ENCODE measurements at places on chromosomes 7 and 10.

GRCh38 chr10:97891497-97892167 is 42.0 kb downstream of the GOLGA7B start:
- DNase-seq, result no peak

- DNase-seq, result no peak
Measured at GRCh38 chr10:58001159-58001558, 266.5 kb downstream of the IPMK start.

DNA sequence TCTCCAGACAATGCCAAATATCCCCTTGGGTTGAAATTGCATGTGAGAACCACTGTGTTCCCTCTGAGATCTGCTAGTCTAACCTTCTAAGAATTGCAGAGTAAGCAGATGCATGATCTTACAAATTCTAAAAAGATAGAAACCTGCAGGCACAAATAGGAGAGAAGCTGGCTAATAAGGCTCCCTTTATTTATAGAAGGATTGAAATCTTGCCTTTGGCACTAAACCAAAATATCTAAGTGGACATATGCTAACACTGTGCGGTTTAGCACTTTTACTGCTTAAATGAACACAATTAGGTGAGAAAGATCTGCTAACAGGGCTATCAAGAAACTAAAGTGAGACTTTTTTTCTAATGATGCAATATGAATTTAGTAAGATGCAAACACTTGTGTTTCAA is 225.5 kb downstream of the DOCK4 start:
- DNase-seq, result no peak

- peak; percentile 28 for DNase-seq
Measured at GRCh38 chr7:75992083-75992755, 2.2 kb downstream of the TMEM120A start.

All from D341Med (cell line).